ENCODE measurements at places on chromosomes 7 and 10.

DNA sequence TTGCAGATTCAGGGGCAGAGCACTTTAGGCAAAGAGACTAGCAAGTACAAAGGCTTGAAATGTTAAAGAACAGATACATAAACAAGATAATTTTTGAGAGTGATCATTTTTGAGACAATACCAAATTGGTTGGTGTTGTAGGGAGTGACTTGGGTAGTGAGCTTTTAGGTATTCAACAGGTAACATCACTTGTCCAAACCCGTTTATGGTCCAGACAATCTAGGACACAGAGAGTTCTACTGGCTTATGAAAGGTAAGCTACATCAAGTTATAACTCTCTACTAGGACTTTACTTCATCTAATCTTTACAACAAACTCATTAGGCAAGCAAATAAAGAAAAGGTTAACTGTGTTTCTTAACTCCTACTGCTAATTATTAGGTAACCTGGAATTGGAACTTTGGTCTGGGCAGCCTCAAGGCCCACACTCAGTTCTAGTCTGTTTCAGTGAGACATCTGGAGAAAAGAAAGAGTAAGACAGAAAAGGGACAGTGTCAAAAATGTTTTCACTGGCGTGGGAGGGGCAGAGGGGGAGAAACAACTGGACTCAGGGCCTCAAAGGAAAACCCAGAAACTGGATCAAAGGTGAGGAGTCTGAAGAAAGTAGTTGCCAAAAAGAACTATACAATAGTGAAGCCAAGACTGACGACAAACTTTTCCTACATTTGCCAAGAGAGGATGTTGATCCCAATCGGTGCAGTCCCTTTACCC, 39.2 kb downstream of the GNAT3 start:
- no peak for DNase-seq

DNA sequence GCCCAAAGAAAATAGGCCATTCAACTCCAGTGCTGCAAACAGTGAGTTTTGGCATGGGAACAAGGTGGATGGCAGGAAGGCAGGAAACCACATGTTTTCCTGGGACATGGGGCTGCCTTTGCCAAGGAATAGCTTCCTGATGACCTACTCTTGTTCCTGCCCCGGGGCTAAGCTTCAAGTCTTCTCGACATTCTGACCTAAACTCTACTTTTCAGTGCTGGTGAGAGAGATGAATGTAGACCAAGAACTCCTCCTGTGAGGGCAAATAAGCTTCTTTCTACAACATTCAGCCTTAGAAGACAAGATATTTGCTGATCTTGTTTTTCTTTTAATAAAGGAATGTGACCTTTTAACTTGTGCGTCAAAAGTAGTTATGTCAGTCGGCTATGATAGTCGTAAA, 199.0 kb downstream of the GPR37 start:
- no peak for DNase-seq

DNA sequence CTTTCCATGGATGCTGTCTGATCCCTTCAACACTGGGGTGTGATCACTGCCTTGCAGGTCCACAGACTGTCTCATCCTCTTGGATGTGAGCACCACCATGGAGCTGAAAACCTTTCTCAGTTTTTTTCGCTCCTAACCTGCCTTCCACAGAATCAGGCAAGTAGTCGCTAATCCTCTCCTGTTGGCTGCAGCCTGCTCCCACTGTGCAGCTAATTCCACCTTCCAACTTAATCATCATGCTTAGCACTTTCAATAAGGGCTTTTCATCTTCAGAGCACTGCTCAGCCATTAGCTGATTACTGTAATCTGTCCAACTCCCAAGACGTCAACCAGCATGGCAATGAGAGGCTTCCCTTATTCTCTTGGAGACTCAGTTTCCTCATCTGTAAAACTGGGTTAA, 15.1 kb upstream of the CDH23 start:
- DNase-seq = no peak

DNA sequence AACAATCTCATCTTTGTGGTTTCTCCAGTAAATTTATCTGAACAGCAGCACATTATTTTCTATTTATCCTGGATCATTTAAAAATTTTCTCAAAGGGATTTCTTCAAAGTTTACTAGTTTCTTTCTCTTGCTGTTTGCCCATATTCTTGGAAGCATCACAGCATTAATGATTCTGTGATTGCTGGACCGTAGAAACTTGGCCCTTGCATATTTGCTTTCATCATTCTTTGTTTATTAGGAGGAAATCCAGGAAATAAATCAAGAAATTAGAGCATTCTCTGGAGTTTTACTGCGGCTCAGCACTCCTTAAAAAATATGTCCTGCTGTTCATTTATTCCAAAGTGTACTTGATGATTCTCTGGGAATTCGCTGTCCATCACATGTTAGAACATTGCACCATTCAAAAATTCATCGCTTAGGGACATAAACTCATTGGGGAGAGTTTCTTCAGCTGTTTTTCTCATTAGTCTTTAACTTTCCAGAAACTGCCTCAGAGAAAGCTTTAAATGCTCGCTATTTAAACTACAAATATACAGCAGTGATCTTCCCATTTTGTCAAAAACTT, 264.0 kb upstream of the CDC14C start:
- no peak for DNase-seq

DNA sequence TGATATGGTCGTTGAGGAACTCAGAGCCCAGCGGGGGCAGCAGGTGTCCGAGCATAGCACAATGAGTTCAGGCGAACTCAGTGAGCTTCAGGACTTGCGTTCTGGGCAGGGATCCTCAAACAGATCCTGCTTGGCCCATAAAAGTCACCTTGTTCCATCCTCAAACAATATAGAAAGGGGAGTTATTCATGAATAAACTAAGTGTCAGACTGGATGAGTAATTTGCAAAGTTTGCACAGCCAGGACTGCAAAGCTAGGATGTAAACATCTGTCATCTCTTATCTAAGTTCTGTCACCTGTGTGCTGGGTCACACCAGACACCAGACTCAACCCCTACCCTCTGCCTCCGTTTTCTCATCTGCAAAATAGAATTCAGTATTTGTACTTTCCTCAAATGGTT, 58.0 kb upstream of the PFKP start:
- no peak for DNase-seq

- DNase-seq = no peak
These were observed 42.7 kb downstream of the SNX10 start for GRCh38 chr7:26334166-26334859.

GRCh38 chr10:132690821-132691610, 94.9 kb downstream of the NKX6-2 start:
- no peak for DNase-seq

DNA sequence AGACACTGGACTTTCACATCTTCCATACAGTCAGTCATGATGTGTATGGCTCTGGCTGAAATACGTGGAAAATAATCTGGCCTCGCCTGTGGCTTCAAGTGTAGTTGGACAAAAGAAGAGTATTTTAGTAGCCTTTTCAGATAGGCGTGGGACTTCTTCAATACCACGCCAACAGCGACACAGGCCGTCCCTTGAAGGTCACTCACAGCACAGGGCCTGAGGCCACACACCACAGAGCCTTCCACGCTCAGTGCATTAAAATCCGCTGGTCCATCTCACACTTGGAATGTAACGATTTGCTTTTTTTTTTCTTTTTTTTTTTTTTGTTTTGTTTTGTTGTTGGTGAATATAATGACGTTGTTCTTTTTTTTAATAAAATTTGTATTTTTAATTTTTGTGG, 51.8 kb upstream of the SUN1 start:
- DNase-seq = no peak

DNA sequence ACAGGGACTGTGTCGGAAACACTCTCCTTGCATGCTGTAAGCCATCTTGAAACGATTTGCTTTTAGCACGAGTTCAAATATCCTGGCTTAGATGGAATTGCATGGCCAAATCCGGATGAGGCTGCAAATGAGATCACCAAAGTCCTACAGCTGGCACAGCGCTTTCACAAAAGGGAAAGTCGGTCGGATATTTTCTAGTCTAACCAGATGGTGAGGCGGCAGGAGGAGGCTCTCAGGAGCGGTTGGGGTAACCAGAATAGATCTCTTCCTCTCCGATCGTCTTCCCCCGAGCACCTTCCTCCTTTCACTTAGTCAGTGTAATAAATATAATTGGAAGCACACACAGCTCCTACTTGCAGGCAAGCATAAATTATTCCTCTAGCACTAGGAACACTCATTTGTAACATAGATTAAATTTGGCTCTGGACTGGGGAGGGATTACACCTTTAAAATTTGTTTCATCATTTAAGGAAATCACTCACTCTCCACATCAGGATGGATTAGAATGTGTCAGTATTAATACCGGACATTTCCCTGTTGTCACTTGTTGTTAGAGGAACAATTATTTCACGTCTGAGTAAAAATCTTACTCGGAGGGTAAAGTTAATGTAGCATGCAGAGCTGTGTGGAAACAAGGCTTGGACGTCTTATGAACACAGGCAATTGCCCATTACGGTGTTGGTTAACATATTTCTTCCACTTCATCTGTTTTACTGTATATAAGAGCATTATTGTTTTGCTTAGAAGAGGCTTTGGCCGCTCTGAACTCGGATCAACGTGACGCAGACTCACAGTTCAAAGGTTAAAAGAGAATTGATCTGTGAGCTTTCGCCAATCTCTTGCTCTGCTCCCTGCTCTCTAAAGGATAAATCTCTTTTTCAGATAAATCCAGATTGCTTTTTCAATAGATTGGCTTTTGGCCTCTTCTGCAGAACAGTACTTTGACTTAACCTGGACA, 857.9 kb downstream of the TYW1 start:
- no peak for DNase-seq

- no peak for DNase-seq
These were observed 624.9 kb downstream of the PTPRN2 start for GRCh38 chr7:157962458-157963306.

DNA sequence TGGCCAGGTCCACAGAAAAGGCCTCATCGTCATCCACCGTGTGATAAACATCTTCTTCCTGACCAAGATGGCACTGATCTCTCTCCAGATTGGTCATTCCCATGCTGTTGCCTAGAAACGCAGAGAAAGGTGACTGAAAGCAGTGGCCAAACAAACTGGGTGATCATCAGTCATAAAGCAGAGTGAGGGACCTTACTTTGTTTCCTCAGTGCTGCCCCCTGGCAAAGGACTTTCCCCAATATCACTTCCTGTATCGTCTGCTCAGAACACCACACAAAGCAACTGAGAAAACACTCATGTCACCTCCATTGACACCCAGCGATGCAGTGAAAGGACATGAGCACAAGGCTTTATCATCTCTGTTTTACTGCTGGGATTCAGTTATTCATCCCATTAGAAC, 40.0 kb upstream of the TM9SF3 start:
- DNase-seq = no peak

DNA sequence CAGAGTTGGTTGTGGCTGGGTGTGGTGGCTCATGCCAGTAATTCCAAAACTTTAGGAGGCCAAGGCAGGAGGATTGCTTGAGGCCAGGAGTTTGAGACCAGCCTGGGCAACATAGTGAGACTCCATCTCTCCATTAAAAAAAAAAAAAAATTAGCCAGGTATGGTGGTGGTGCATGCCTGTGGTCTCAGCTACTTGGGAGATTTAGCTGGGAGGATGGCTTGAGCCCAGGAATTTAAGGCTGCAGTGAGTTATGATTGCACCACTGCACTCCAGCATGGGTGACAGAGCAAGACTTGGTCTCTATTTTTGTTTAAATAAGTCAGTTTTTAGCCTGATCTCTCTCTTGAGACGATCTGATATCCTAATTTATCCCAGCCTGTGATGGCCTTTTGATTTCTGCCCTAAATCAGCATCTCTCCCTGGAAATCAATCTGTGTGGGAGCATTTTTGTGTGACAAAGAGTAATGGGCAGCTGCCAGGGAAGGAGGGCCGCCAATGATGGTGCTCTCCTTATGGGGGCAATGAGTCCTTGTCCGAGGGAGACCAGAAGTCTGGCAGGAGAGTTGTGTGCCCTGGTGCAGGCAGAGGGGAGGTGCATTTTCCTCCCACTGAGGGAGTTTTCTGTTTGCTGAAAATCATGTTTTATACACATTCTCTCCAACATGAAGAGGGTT, 111.0 kb downstream of the NRP1 start:
- no peak for DNase-seq

GRCh38 chr7:154910977-154911376, 91.9 kb downstream of the PAXIP1 start:
- no peak for DNase-seq

DNA sequence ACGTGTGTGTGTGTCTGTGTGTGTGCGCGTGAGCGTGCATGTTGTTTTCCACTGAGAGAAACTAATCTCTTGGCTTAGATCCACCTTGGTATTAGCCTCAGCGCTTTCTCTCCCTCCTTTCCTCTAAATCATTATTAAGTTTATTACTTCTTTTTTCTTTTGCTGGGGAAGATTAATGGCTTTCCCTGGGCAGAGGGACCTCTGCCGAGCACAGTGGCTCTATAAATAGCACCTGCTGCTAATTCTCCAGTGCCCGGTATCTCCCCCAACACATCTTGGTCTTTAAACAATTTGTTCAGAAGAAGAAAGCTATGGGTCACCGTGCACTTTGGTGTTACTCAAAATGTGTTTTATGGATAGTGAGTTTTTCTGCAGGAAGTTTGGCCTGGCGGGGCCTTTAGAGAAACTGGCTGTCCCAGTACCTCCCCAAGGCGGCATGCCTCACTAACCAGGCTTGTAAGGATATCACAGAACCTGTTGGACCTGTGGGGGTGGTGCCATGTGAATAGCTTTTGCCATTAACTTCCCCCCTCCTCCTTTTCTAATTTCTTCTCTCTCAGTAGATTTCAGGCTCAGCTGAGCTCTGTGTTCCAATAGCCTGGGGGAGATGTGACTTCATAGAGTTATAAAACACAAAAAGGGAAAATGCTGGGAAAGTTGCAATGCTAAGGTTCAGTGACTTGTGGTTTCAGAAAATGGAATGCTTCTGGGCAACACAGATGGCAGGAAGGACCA, 70.1 kb upstream of the RAB11FIP2 start:
- peak; percentile 44 for DNase-seq

- DNase-seq = no peak
These were observed 490.3 kb downstream of the SDK1 start for GRCh38 chr7:3791327-3791726.

DNA sequence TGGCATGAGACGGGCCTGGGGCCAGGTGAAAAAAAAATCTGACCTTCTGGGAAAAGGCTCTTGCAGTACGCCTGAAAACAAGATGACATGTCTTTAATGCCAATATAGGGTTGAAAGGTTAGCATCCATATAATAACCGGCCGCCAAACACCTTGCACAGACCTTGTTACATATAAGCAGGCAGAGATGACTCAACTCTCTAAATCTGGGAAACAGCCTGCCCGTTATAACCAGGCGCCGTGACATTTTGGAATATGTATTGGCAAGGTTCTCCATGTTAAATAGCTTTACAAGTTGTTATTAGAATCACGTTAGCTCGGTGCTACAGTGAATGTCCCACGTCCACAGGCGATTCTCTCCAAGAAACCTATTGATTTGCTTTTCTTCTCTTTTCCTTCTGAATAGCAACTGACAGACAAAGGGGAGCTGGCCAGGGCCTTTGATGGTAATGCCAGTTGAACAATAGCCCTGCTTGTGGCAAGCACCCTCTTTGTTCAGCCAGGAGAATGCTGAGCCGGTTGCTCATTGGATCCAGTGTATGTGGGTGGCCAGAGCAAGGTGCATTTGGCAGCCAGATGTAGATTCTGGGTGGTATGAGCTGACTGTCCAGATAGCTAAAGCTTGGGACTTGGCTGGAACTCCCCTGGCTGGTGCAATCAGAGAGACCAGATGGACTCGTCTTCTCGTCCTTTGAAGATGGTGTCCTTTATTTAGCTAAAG, 80.1 kb upstream of the AUTS2 start:
- no peak for DNase-seq

- no peak for DNase-seq
These were observed 7.1 kb upstream of the EMX2 start for GRCh38 chr10:117535298-117536071.

GRCh38 chr7:106720641-106721040, 59.7 kb upstream of the CCDC71L start:
- no peak for DNase-seq
